Erythroblast (primary cell): ENCODE measurements at places on chromosomes 2 and 18.

DNA sequence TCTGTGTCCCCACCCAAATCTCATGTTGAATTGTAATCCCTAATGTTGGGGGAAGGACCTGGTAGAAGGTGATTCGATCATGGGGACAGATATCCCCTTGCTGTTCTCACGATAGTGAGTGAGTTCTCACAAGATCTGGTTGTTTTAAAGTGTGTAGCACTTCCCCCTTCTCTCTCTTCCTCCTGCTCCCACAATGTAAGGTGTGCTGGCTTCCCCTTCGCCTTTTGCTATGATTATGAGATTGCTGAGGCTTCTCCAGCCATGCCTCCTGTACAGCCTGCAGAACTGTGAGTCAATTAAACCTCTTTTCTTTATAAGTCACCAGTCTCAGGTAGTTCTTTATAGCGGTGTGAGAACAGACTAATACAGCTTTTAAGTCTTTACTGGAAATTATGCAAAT lies 193.3 kb upstream of the RBBP8 start:
- no peak for DNase-seq

DNA sequence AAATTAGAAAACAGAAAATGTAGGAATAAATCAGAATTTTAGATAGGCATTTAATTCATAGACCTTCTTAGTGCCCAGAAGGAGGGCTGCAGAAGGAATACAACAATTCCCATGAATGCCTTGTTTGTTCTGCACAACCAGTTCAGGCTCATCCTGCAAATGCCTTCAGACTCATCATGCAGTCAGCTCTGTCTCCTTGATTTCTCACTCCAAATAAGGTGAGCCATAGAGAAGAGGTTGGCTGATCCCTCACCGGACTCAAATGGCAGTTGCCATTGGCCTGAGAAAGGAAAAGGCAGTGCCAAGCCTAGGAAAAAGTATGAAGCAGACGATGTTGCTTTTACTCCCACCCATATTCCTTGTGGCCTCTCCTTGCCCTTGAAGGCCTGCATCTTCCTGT lies 50.3 kb downstream of the DSC3 start:
- DNase-seq: no peak

DNA sequence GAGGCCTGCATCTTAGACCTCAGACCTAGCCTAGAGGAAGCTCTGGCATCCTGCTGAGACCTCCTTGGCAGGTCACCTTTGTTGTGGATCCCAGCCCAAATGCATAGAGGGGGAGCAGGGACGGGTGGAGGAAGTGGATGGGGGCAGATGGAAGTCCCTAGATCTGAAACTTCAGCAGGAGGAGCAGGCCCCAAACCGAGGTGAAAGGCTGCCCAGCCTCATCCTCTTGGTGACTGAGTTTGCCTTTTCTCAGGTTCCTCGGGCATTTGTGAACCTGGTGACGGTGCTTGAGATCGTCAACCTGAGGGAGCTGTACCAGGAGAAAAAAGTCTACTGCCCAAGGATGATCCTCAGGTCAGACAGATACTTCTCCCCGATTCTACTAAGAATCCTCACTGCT lies 86.3 kb downstream of the PLB1 start:
- no peak for DNase-seq

DNA sequence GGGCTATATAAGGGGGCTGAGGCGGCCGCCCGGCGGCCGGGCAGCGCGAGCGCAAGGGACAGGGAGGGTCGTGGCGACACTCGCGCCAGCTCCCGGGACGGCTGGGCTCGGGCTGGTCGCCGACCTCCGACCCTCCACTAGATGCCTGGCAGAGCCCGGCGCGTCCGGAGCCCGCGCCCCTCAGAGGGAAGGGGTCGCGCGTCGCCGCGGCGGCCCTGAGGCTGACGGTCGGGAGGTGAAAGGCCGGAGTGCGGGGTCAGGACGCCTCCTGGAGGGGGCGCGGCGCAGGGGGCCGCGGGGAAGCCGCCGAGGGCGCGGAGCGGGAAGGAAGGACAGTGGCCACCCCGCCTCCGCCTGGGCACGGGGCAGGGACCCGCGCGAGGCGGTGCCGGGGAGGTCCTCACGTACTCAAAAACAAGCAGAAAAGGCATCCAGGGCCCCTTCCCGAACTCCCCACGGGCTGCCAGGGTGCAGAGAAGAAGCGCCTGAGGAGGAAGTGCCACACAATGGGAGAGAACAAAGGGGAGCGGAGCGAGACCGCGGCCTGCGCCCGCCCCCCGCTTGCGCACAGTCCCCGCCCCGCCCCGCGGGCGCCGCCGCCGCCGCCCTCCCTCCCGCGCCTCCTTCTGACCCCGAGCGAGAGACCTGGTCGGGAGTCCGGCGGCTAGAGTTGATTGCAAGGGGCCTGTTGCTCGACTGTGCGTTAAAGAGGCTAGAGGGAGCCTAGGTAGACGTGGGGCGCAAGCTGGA lies 776 bp upstream of the KLF7 start:
- peak; percentile 55 for DNase-seq

GRCh38 chr2:85758361-85759256 lies 4.8 kb downstream of the ATOH8 start:
- no peak for DNase-seq

DNA sequence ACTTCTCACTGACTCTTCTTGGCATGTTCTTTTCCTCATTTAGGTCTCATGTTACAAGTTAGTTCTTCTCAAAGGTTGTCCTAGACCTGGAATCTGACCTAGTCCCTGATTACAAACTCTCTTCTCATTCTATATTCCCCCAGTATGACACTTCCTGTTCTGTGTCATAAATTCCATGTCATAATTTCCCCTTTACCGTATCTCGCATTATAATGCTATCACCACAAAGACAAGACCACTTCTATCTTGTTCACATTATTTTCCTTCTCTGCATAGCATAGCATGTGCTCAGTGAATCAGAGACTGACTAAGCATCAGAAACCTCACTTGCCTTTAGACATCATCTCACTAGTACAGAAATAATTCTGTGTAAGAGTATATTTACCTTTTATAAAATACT lies 63.6 kb upstream of the CAVIN2 start:
- no peak for DNase-seq

DNA sequence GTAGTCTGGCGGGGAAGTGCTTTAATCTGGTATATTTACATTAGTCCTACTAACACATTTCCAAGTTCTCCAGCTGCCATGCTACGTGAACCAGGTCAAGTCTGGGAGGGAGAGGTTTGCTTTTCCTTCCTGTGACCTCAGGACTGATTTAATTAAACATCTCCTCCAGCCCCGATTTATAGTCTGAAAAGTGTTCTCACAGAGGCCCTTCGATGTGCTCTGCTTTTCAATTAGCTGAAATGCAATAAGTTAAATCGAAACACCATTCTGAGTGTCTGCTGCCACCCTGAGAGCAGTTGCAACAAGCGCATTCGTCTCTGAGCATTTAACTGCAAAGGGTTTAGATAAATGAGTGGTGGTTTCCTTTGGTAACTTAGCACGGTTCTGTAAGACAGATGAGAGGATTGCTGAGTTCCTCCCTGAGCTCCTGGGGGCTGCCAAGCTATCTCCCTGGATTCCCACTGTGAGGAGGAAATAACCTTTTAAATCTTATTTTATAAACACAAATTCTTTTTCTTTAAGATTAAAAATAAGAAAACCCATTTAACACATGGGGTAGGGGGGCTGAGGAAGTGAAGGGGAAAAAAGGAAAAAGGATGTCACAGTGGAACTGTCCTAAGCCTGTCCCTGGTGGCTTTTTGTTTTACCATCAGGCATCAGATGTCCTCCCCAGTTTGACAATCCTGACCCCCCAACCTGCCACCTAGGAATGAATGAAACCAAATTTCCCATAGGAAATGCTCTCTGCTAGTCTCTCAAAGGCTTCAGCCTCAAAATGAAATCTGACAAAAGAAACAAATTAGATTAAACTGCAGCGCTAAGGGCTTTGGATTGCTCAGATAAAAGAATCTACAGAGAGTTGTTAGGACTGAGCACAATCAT lies 56.5 kb upstream of the CREB1 start:
- peak; percentile 47 for DNase-seq

DNA sequence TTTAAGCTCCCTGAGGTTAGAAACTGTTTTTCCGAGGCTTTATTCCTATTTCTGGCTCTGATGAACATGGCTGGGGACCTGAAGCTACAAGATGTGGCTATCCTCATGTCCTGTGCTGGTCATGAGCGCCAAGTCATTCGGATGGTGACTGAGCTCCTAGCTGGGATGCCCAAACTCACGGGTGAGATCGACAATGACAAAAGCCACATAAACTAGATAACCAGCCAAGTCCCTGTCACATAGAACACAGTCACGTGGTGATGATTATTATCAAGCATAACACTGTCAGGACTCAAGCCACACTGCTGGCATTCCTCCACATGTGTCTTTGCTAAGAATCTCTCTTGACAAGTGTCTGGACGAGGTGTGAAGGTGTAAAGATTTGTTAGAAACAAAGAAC lies 274.9 kb downstream of the CLIP4 start:
- DNase-seq: no peak
